Osteocyte (in vitro differentiated cells): ENCODE measurements at places on chromosomes 2 and 18. TPM values are rescaled to one million over a fixed set of nuclear protein-coding genes. Genes with fewer than 3 reads are reported as not detected.

The TDRD15 gene
- total RNA-seq, result not detected in 2 replicates

The FBXO15 gene
- total RNA-seq, result 0.73 and 0.86 TPM in 2 replicates

The TMEFF2 gene
- 46.8 and 51.2 TPM in 2 replicates for total RNA-seq

- peaks cover 39% of the 10 kb centered on the region for H3K36me3 ChIP-seq
- no peak overlapping the region for H3K27ac ChIP-seq
- no peak for DNase-seq
- no peak overlapping the region for H3K4me3 ChIP-seq
- H3K27me3 ChIP-seq, result no peaks in the 10 kb centered on the region
- peaks cover 2% of the 10 kb centered on the region for H3K4me1 ChIP-seq
These were observed 58.6 kb upstream of the CHAC2 start for GRCh38 chr2:53708988-53709387.

DNA sequence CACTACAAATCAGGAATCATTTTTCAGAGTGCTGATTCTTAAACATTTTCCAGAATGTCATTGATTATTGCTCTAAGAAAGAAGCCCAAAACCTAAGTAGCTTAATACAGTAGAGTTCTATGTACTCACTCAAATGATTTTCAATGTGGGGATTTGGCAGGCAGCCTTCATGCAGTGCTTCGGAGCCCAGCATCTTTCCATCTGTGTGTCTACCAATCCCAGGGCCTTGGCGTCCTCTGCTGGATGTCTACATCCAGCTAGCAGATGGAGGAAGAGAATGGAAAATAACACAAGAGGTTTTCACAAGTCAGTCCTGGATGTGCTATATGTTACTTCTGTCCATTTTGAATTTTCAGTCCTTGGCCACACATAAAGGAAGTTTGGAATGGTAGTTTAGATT lies 151.8 kb downstream of the RDH14 start:
- H3K4me3 ChIP-seq, result no peak overlapping the region
- no peaks in the 10 kb centered on the region for H3K27me3 ChIP-seq
- DNase-seq, result no peak
- no peak overlapping the region for H3K27ac ChIP-seq
- H3K36me3 ChIP-seq, result no peaks in the 10 kb centered on the region

The SCTR gene
- not detected in 2 replicates for total RNA-seq

DNA sequence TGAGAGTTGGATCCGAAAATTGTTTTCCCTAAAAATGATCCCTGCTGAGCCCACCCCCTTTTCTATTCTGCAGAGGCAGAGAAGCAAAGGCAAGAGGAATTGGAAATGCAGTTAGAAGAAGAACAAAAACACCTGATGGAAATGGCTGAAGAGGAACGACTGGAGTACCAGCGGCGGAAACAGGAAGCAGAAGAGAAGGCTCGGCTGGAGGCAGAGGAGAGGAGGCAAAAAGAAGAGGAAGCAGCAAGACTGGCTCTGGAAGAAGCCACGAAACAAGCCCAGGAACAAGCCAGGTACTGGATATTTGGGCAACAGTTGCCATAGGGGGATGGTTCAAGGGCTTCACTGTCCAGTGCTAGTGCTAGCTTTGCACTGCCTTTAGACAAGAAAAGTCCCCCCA lies 41.7 kb downstream of the SUMO1 start:
- peaks cover 5% of the 10 kb centered on the region for H3K27me3 ChIP-seq
- DNase-seq, result no peak

- peaks cover 40% of the 10 kb centered on the region for H3K4me1 ChIP-seq
- no peak overlapping the region for H3K27ac ChIP-seq
- no peak for DNase-seq
- H3K36me3 ChIP-seq, result no peaks in the 10 kb centered on the region
- no peaks in the 10 kb centered on the region for H3K27me3 ChIP-seq
These were observed 72.7 kb upstream of the PPP1CB start for GRCh38 chr2:28678944-28679343.

DNA sequence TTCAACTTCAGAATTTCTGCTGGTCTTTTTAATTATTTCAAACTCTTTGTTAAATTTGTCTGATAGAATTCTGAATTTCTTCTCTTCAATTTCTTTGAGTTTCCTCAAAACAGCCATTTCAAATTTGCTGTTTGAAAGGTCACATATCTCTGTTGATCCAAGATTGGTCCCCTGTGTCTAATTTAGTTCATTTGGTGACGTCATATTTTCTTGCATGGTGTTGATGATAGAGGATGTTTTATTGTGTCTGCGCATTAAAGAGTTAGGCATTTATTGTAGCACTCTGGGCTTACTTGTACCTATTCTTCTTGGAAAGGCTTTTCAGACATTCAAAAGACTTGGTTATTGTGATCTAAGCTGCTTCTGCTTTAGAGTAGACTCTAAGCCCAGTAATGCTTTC lies 698.4 kb upstream of the LRRTM1 start:
- DNase-seq, result no peak
- no peak overlapping the region for H3K27ac ChIP-seq

DNA sequence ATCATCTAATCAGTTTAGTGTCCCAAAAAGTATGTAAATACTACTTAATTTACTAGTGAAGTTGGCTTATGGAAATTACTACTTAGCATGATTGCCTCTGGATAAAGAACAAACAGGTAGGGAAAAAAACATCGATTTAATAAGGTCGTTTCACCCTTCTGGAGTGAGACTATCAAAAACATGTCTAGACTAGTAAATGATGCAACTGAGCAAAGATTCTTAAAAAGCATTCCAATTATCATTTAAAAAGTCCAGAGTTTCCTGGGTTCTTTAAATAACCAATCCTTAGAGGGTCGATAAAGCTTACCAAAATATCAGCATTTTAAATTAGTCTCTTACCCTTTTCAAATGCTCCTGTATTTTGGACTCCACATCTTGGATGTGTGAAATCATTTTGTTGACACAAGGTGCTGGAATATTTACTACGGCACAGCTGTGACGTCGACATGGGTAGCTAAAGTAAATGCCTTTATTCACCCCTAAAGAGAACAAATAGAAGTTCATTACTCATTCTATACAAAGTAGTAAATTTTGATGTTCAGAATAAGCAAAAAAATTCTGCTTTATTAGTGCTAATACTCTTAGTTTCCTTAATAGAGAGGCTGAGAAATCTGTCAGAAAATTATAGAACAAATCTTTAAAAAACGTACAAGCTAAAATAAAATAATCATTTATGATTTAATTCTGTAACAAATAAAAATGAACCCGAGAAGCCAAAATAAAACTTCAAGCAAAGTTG lies 70.6 kb downstream of the CCDC178 start:
- H3K36me3 ChIP-seq, result no peaks in the 10 kb centered on the region
- H3K27ac ChIP-seq, result no peak overlapping the region
- peaks cover 5% of the 10 kb centered on the region for H3K4me1 ChIP-seq
- no peak for DNase-seq

DNA sequence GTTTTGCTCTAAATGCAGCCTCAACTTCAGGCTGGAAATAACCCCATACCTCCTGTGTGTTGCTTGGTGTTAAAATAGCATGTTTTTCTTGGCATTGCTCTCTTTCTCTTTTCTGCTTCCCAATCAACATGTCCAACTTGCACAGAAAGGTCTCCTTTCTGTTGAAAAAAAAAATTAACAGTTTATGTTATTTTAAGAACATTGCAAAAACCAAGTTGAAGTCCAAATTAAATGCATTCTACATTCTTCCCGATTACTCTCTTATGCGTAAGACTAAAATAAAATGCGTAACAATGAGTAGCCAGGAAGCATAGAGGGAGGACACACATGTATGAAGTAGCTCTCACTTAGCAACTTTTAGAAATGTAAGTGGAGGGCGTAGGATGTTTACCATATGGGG lies 1406.1 kb upstream of the NXPH2 start:
- no peak overlapping the region for H3K27ac ChIP-seq
- H3K36me3 ChIP-seq, result no peaks in the 10 kb centered on the region
- peaks cover 14% of the 10 kb centered on the region for H3K4me1 ChIP-seq

GRCh38 chr18:32333781-32334180 lies 136.9 kb downstream of the GAREM1 start:
- no peak overlapping the region for H3K27ac ChIP-seq
- no peak for DNase-seq
- H3K36me3 ChIP-seq, result no peaks in the 10 kb centered on the region
- H3K4me3 ChIP-seq, result no peak overlapping the region
- no peaks in the 10 kb centered on the region for H3K4me1 ChIP-seq

- no peak for DNase-seq
- H3K4me1 ChIP-seq, result peaks cover 42% of the 10 kb centered on the region
These were observed 1077.9 kb upstream of the PIK3C3 start for GRCh38 chr18:40877096-40877495.

DNA sequence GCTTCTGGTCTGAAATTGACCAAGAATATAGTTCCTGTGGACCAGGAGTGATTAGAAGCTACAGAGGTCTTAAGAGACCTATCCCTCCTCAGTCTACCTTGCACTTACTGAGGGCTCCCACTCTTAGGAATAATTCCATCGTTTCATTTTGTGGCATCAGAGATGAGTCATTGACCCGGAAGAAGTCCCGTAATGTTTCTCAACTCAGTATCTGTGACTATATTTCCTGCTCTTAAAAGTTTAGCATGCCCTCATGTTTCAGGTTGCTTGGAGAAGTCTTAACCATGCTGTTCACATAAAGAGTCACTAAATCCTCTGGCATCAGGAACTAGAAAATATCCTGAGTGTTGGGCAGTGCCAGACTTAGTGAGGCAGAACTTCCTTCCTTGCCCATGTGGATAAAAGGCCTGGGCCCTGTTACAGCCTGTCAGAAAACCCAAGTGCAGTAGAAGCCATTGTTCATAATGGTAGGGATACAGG lies at the start of gene IL36A:
Gene IL36A (plus strand): TSS at position 430 of the 480 bp plus-strand sequence. CDS start 413 bp downstream, outside the sequence.
- H3K4me1 ChIP-seq, result no peaks in the 10 kb centered on the region
- no peak within 1 kb of the TSS for H3K27ac ChIP-seq
- no peak within 1 kb of the TSS for H3K4me3 ChIP-seq
- no peak for DNase-seq
- peaks cover 2% of the 10 kb centered on the region for H3K36me3 ChIP-seq

DNA sequence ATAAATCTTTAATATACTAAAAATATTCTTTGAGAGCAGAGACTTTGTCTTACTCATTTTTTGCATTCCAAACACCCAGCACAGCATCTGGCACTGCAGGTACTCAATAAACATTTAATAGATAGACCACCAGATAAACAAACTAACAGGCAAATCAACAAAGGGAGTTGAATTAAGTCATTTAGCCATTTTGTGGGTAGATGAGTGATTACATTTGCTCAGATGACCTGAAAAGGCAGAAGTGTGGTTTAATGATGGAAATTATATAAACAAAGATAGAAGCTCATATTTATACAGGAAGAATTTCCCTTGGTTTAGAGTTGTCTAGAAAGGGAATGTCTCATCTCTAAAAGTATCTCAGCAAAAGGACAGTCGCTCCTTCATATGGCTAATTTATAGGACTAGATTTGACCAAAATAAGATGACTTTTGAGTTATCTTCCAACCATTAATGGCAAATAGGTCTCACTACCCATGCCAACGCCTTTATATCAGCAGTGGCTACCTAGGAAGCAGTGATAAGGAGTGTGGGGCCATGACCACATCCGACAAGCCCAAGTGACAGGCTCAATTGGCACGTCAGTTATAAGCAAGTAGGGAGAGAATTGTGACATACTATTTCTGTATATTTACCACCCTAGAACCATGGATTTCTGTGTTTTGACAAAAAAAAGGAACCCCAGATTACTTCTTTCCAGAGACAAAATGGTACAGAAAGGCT lies 173.5 kb downstream of the ATAD2B start:
- H3K27ac ChIP-seq, result no peak overlapping the region
- DNase-seq, result no peak
- peaks cover 7% of the 10 kb centered on the region for H3K4me1 ChIP-seq
- no peak overlapping the region for H3K4me3 ChIP-seq
- H3K27me3 ChIP-seq, result no peaks in the 10 kb centered on the region

GRCh38 chr2:43128559-43128955 lies 97.8 kb downstream of the ZFP36L2 start:
- no peak for DNase-seq
- no peak overlapping the region for H3K27ac ChIP-seq
- no peaks in the 10 kb centered on the region for H3K27me3 ChIP-seq

The MTCL1 gene
- total RNA-seq, result 56.9 and 58.4 TPM in 2 replicates

GRCh38 chr2:1824202-1824905 lies 80.0 kb upstream of the PXDN start:
- peaks cover 9% of the 10 kb centered on the region for H3K4me1 ChIP-seq
- H3K4me3 ChIP-seq, result no peak overlapping the region
- H3K27ac ChIP-seq, result no peak overlapping the region
- H3K36me3 ChIP-seq, result no peaks in the 10 kb centered on the region
- H3K27me3 ChIP-seq, result peaks cover 33% of the 10 kb centered on the region

DNA sequence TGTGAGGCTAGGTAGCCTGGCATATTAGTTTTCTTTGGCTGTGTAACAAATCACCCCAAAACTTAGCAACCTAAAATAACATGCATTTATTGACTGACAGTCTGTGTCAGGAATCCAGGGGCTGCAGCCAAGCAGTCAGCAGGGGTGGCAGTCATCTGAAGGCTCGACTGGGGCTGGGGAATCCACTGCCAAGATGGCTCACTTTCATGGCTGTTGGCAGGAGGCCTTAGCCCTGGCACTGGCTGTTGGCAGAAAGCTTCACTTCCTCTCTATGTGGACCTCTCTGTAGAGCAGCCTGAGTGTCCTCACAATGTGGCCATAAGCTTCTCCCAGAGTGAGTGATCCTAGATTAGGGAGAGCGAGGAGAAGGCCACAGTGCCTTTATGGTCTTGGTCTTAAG lies 78.0 kb downstream of the LTBP1 start:
- peaks cover 57% of the 10 kb centered on the region for H3K4me1 ChIP-seq
- H3K36me3 ChIP-seq, result peaks cover 5% of the 10 kb centered on the region
- DNase-seq, result no peak

GRCh38 chr2:155309483-155309882 lies 611.0 kb downstream of the KCNJ3 start:
- H3K27me3 ChIP-seq, result peaks cover 6% of the 10 kb centered on the region
- DNase-seq, result no peak
- H3K4me3 ChIP-seq, result no peak overlapping the region

- H3K4me3 ChIP-seq, result no peak overlapping the region
- H3K27ac ChIP-seq, result peak overlapping the region; percentile 33
- no peaks in the 10 kb centered on the region for H3K27me3 ChIP-seq
- peaks cover 10% of the 10 kb centered on the region for H3K4me1 ChIP-seq
These were observed 8.0 kb upstream of the SERTAD2 start for GRCh38 chr2:64661741-64662169.

The DSG4 gene
- not detected in 2 replicates for total RNA-seq

The CD302 gene
- total RNA-seq, result 18.4 and 19.3 TPM in 2 replicates

The EPG5 gene
- total RNA-seq, result 30.9 and 33.3 TPM in 2 replicates
